ENCODE measurements at places on chromosomes 11 and 22. TPM values are rescaled to one million over a fixed set of nuclear protein-coding genes. Genes with fewer than 3 reads are reported as not detected.

DNA sequence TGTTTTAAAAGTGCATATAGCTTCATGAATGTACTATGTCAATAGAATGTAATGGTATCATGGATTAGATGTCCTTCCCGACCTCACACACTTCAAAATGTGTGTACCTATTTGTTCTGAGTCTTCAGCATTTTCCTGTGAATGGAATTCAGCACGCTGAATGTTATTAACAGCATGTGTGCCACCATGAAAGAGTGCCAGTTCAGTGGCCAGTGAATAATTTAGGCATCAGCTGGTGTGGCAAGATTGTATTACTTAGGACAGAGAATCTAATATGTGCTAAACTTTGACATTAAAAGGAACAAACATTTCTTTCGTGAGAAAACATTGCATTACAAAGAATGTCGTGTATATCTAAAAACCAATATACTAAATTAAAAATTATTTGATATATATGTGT lies 46.4 kb downstream of the HIPK3 start:
- DNase-seq = no peak

GRCh38 chr22:16970446-16970845 lies 37.6 kb downstream of the GAB4 start:
- no peak for DNase-seq

GRCh38 chr22:38788846-38789245 lies 5.1 kb downstream of the DNAL4 start:
- DNase-seq = no peak

DNA sequence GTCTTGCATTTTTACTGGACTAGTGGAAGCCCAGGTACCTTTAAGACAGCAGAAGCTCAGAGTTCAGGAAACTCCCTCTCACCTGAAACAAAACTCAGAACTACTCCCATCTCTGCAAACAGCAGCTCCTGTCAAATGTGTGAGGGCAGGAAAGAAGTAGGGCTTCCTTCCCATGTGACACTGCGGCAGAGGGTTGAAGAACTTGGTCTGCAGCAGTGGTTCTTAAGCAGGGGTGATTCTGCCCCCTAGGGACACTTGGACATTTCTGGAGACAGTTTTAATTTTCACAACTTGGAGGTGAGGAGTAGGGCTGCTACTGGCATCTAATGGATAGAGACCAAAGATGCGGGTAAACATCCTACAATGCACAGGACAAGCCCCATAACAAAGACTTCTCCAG lies 63.4 kb downstream of the RCN1 start:
- peak; percentile 26 for DNase-seq

- DNase-seq = peak; percentile 94
Measured at GRCh38 chr11:60840470-60841430, 1.2 kb upstream of the CCDC86 start.

- no peak for DNase-seq
Measured at GRCh38 chr11:10243896-10244575, 50.0 kb downstream of the SBF2 start.

DNA sequence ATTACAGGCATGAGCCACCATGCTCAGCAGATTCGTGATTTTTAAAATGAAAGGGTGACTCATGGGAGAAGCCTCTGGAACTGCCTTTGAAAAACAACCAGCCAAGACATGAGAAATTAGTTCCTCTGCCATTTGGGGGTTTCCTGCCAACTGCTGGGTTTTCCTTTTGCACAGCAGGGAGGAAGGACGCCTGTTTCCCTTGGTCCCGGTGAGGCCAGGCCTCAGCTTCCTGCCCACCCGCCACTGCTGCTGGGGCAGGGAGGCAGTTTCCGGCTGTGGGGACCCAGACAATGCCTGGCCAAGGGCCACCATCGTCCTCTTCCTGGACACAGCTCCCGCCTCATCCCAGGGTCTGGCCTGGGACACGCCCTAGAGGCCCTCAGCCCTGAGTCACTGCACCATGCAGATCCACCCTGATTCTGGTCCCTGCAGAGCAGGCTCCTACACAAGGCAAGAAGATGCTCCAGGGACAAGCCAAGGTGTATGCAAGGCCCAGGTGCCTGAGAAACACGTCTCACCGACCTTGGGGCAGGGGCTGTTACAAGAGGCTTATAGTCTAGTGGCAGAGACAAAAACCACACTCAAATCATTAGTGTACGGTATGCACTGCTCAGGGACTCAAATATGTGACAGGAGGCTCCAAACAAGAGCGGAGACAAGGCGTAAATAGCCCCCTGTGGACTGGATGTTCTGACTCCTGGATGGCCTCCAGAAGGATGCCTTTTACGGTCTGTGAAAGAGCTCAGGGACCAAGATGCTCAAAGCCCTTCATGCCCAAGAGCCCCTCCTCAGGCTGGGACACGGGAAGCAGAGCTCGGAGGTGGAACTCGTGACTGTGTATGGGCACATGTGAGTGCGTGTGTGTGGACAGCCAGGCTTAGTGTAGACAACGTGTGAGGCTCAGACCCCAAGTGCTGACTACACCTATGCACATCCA lies 10.0 kb downstream of the PPM1F start:
- DNase-seq = peak; percentile 86

Gene SLC37A4
- 11.7 TPM for total RNA-seq

Gene OR8D1
- not detected for total RNA-seq
